Islet precursor cell (in vitro differentiated cells): ENCODE measurements at places on chromosomes 7 and 10.
A peak's percentile ranks its signal among the peaks of the same experiment; 100 is the strongest.

- no peak for DNase-seq
Observed at GRCh38 chr10:100348389-100348927, 1.4 kb downstream of the SCD start.

- DNase-seq = no peak
Observed at GRCh38 chr10:3822541-3823330, 37.7 kb upstream of the KLF6 start.

GRCh38 chr7:32073533-32073932 lies 3.3 kb upstream of the PDE1C start:
- DNase-seq = no peak

GRCh38 chr7:155918720-155919390 lies 106.6 kb upstream of the SHH start:
- peak; percentile 65 for DNase-seq

GRCh38 chr7:91519241-91520158 lies 255.3 kb downstream of the FZD1 start:
- no peak for DNase-seq

GRCh38 chr10:3499120-3499519 lies 285.9 kb downstream of the KLF6 start:
- DNase-seq = peak; percentile 18

DNA sequence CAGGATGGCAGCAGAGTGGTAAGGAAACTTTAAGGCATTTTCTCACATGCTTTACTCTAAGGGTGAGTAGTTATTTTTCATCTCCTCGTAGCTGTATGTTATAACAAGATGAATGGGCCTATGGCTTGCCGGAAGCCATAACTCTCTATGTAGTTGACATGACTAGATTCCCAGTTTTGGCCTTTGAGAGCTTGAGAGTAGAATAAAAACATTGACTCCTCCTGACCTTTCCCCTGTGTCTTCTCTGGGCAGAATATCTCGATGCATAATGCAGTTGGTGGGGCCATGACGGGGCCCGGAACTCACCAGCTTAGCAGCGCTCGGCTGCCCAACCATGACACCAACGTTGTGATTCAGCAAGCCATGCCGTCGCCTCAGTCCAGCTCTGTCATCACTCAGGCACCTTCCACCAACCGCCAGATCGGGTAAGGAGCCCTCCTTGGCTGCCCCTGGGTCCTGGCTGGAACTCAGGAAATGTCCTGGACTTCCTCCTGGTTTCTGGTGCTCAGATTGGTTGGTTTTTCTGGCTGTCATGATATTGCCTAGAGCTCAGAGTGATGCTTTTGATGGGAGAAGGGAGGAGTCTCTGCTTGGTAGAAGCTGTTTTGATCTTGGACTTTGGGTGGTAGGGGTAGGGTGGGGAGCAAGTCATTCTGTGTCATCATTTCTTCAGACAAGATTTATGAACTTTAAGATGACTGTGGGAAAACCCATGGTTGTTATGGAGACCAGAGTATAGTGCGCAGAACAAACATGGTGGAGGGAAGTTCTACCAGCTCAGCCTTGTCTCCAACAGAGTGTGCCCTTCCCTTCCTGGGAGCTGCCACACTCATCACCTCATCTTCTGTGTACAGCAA lies 158.0 kb downstream of the CREB5 start:
- no peak for DNase-seq

GRCh38 chr7:81367326-81367931 lies 402.4 kb downstream of the HGF start:
- no peak for DNase-seq

GRCh38 chr7:7519056-7519455 lies 16.6 kb downstream of the COL28A1 start:
- no peak for DNase-seq

DNA sequence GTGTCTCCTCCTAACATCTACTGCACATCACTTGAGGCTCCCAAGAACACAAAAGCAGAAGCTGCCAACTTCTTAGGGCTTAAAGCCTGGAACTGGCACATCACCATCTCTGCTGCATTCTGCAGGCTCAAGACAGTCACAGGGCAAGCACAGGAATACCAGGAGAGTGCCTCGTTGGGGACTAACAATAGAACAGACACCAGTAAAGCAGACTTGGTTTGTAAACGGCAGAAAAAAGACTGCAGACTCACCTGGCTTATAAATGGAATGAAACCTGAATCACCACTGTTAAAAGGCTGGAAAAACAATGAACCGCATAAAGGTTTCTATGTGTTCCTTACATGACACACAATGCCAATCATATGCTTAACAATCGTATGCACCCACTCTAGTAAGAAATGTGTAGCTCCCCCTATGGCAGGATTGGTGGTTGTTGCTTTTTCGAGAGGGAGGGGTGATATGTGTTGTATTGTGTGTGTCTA lies 12.8 kb downstream of the RHEB start:
- DNase-seq = no peak

DNA sequence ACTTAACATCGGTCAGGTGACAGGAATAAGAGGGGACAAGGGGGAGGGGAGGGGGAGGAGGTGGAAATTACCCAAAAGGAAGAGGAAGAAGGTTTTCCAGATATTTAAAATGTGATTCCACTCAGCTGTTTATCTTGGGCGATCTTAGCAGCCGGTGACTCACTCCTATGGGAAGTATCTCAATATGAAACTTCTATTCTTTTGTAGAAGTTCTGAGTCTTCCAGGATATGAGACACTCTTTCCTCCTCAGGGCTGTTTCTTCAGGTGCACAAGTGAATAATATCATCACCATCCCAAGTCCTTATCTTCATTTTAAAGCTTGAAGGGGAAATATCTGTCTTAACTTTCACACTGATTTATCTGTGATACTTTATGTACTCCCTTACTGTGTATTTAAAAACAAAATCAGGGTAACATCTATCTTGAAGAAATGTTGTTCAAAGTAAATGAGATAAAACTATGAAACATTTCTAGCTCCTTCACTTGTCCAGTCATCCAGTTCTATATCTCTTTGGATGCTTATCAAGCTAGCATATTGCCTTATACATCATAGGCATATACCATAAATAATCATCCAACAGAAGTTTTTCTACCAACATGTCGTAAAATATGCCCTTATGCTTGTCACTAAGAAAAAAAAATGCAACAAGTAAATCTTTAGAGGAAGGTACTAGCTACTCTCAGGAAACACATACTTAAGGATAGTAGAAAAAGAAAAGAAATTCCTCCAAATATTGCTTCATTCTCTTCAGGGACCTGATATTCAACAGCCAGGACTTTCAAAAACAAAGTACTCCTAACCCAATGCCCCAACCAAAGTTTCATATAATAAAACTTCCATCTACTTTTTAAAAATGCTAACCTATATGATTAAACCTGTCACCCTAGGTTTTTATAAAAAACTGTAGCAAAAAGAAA lies 13.7 kb downstream of the DOCK4 start:
- DNase-seq = no peak

DNA sequence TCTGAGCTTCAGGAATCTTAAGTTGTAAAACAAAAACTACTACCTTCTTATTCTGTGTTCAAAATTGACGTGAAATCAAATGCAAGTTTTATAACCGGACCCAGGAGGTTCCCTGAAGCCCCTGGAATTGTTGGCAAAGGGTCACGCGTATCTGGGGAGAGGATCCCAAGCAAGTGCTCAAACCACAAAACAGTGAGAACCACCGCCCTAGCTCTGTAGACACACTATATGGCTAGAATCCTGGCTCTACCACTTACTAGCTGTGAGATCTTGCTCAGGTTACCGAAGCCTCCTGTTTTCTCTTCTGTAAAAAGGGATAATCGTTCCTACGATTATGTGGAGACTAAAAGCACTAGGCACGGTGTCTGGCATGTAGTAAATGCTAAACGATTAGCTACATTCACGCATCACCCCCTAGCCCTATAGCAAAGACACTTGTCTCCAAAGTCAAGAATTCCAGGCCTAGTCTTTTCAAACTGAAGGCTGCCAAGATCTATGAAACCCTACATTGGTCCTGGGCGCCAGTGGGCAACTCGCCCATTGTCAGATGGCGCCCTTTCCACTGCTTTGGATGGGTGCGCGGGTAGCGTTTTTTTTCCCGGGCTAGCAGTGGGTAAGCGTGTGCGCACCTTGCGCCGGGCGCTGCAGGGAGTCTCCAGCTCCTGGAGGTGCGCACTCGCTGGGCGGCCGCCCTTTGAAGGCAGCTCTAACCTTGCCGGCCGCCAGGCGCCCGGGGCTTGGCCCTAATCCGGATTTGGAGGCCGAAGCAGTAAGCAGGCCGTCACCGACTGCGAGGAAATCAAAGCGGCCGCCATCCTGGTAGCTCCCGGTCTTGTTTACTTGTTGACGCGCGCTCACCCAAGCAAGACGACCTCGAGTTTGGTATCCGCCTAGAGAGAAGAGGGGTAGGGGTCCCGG lies 11.6 kb upstream of the NKX2-3 start:
- DNase-seq = peak; percentile 81

DNA sequence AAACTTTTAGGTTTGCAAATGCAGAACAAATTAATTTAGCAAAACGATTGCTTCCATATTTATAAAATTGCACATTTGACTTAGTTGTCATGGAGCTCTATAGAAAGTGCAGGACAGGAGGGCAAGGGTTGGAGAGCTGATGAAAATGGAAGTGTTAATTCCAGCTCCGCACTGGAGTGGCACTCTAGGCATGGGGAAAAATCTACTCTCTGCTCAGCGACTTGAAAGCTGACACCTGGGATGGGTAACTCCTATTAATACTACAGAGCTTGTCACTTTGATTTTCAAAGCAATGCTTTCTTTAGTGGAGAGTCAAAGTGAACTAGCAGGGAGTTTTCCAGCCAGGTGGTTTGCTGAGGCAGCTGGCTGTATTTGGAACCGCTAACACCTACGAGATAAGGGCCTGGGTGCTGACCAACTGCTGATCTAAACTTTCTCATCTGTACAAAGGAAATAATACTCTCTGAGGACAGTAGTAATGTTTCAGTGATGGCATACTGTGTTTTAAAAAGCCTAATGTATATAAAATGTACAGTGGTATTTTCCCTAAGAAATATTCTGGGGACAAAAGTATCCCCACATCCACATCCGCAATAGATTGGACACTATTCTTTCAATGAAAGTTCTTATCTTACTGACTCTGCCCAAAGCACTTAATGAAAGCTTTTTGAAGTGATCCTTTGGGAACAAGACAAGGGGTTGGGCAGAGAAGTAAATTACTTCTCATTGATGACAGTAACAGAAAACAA lies 444.3 kb downstream of the GPAM start:
- DNase-seq = no peak

DNA sequence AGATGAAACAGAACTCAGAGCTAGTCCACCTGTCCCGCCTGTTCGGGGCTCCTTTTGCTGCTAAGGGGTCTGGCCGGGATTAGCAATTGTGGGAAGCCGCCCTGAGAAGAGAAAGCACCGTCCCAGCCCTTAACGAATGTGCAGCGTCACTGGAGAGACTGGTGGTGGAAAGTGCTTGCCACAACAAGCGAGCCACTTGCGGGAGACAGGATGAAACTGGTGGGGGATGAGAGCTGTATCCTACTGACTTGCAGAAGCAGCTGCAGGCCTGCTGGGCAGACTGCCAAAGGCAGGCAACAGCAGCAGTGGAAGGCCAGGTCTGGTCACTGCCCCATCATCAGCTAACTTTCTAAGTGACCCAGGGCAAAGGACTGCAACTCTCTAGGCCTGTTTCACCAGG lies 95.4 kb downstream of the FAM53B start:
- no peak for DNase-seq

GRCh38 chr10:119379466-119380071 lies 162.9 kb downstream of the RGS10 start:
- DNase-seq = no peak
